NCI-H2107 (cell line): ENCODE measurements at places on chromosomes 12 and 14.

- no peak for DNase-seq
These were observed 29.6 kb downstream of the CRADD start for GRCh38 chr12:93706824-93707223.

DNA sequence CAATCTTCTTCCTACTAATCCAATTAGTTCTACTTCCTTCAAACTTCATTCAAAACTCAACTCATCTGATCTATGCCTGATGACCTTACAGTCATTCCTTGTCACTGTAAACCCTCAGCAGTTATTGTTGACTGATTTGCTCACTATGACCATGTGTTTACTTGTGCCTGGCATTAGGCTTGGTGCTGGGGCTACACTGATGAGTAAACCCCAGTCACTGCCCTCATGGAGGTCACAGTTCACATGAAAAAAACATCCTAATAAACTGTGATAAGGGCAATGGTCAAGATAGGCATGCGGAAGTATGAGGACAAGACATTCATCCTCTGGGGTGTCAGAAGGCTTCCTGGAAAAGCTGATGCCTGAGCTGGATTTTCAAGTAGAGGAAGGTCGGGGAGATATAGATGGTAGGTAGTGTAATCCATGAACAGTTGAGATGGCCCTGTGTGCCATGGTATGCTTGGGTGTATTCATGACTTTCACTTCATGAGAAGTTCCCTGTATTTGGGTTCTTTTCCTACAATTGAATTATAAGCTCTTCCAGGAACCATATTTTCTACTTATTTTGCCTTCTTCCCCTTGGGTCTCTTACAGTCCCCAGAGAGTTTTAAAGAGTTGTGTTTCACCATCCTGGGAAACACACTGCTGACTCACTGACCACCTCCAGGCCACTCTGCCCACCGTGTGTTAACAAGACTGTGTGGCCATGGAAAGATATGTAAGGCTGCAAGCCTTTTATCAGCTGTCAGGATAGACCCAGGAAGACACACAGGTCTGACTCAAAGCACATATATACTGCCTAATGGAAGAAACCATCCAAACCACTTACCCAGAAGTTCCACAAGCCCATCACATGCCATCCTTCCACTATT, 38.7 kb upstream of the DUSP6 start:
- no peak for DNase-seq

GRCh38 chr12:127401536-127401935, 865.4 kb upstream of the TMEM132C start:
- no peak for DNase-seq

- peak; percentile 12 for DNase-seq
These were observed 26.5 kb upstream of the ACTN1 start for GRCh38 chr14:69005432-69006148.

DNA sequence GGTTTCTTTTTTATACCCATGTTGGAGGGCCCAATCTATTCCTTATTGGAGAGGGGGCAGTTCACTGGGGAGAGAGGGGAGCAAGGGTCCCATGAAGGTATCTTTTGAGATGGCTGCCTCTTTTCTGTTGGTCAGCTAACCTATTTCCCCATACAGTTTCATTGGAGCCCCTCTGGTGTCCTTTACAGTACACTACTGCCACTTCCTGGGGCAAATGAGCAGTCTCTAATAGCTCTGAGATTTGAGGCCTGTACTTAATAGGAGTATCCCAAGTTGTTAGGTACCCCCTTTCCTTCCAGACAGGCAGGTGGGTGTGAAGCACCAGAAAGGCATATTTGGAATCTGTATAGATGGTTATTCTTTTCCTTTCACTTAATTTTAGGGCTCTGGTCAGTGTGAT, 41.3 kb upstream of the RNU6-8 start:
- DNase-seq = no peak

DNA sequence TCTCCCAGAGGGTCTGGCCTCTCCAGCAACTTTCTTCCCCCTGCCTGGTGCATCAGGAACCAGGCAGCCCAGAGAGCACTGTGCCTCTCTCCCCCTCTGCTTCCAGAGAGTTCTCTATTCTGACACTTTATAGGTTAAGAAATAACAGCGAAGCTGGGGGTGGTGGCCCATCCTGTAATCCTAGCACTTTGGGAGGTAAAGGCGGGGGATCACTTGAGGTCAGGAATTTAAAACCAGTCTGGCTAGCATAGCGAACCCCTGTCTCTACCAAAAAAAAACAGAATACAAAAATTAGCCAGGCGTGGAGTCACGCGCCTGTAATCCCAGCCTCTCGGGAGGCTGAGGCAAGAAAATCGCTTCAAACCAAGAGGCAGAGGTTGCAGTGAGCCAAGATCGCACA, 58.3 kb downstream of the ESRRB start:
- no peak for DNase-seq
